ENCODE measurements at places on chromosomes 2 and 18.
A peak's percentile ranks its signal among the peaks of the same experiment; 100 is the strongest.

DNA sequence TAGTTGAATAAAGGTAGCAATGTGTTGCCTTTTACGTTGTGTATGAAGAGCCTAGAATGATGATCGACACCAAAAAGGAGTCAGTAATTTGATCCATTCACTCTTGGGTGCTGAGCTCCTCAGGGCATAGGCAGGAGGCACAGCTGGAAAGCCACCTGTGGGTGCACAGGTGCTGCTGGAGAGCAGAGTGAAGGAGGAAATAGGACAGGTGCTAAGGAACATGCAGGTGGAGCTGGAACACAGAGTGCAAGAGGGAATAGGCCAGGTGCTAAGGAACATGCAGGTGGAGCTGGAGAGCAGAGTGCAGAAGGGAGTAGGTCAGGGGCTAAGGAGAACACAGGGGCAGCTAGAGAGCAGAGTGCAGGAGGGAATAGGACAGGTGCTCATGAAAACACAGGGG lies 86.1 kb downstream of the SH3YL1 start:
- H3K4me1 ChIP-seq: peaks cover 60% of the 10 kb centered on the region
- peaks cover 2% of the 10 kb centered on the region for H3K27me3 ChIP-seq
- DNase-seq: no peak
- peak overlapping the region; percentile 78 for H3K27ac ChIP-seq

DNA sequence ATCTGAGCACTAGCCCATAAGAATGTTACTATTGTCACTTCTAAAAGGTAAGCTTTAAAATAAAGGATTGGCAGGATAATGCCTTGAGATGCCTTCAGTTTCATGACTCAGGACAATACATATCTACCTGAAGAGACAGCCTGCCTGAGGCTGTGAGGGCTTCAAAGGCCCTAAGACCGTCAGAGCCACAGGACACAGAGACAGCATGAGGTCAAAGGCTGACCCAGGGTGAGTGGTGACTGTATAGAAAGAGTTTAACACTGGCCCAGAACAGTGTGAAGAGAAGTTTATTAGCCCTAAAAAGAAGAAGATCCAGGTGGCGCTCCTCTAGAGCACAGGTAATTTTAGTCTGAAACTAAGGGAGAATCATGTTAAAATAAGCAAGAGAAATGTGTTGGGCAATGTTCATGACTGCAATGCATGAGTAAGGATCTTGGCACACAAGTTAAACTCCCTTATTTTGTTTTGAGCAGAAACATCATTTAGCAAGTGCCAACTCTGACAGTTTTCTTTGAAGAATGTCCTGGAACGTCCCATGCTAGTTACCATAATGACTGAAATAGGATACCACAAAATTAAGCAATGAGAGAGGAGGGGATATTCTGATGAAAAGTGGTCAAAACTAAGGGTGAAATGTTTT lies 78.1 kb upstream of the FAM110C start:
- H3K27ac ChIP-seq: no peak overlapping the region
- no peak overlapping the region for H3K4me3 ChIP-seq
- H3K36me3 ChIP-seq: no peaks in the 10 kb centered on the region
- H3K27me3 ChIP-seq: no peaks in the 10 kb centered on the region

GRCh38 chr18:23939896-23940295 lies 74.7 kb upstream of the TTC39C start:
- peaks cover 35% of the 10 kb centered on the region for H3K4me1 ChIP-seq
- no peak for DNase-seq
- peaks cover 2% of the 10 kb centered on the region for H3K27me3 ChIP-seq
- H3K4me3 ChIP-seq: no peak overlapping the region
- H3K36me3 ChIP-seq: no peaks in the 10 kb centered on the region

DNA sequence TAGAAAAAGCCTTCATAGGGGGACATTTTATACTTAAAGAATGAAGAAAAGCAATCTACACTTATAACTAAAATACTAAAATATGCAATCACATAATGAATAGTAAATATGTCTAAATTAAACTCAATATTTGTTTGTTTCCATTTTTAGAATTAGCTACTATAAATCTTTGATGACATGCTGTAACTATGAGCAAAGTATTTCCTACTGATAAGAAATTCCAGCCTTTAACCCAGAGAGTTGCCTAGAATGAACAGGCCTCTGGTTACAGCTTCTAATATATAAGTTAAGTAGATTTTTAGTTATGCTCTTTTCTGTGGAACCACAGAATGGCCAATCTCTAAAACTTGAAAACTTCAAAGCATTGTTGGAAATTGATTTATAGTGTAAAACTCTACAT lies 1465.6 kb upstream of the ZEB2 start:
- no peak for DNase-seq
- H3K27ac ChIP-seq: no peak overlapping the region
- no peaks in the 10 kb centered on the region for H3K4me1 ChIP-seq
- no peaks in the 10 kb centered on the region for H3K27me3 ChIP-seq
- H3K4me3 ChIP-seq: no peak overlapping the region

GRCh38 chr2:101832114-101832513 lies 134.6 kb downstream of the MAP4K4 start:
- DNase-seq: no peak
- no peaks in the 10 kb centered on the region for H3K27me3 ChIP-seq
- peaks cover 37% of the 10 kb centered on the region for H3K4me1 ChIP-seq
- peaks cover 29% of the 10 kb centered on the region for H3K36me3 ChIP-seq

- peaks cover 5% of the 10 kb centered on the region for H3K27me3 ChIP-seq
- H3K36me3 ChIP-seq: no peaks in the 10 kb centered on the region
- H3K4me1 ChIP-seq: peaks cover 7% of the 10 kb centered on the region
- no peak overlapping the region for H3K4me3 ChIP-seq
- H3K27ac ChIP-seq: no peak overlapping the region
Observed at GRCh38 chr2:151192681-151193080, 69.0 kb downstream of the RBM43 start.

- DNase-seq: no peak
- no peaks in the 10 kb centered on the region for H3K36me3 ChIP-seq
- peaks cover 2% of the 10 kb centered on the region for H3K27me3 ChIP-seq
- peaks cover 5% of the 10 kb centered on the region for H3K4me1 ChIP-seq
Observed at GRCh38 chr2:30113617-30114293, 33.1 kb upstream of the YPEL5 start.

- no peak overlapping the region for H3K4me3 ChIP-seq
- H3K4me1 ChIP-seq: peaks cover 12% of the 10 kb centered on the region
- no peak overlapping the region for H3K27ac ChIP-seq
- no peaks in the 10 kb centered on the region for H3K36me3 ChIP-seq
- no peak for DNase-seq
Observed at GRCh38 chr2:85130407-85130806, 2.8 kb upstream of the TCF7L1 start.

DNA sequence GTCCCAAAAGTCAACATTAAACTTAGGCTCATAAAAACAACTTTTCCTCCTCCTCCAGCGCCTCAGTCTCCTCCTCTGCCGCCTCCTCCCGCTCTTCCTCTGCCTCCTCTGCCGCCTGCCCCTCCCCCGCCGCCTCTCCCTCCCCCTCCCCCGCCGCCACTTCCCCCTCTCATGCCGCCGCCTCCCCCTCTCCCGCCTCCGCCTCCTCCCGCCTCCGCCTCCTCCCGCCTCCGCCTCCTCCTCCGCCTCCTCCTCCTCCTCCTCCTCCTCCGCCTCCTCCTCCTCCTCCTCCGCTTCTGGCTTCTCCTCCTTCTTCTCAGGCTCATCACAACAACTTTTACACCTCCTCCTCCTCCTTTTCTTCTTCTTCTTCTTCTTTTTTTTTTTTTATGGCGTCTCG lies 599.9 kb downstream of the TMEM182 start:
- no peaks in the 10 kb centered on the region for H3K36me3 ChIP-seq
- H3K27ac ChIP-seq: no peak overlapping the region
- H3K4me1 ChIP-seq: no peaks in the 10 kb centered on the region
- no peak overlapping the region for H3K4me3 ChIP-seq

GRCh38 chr18:47100212-47100831 lies 50.0 kb downstream of the HDHD2 start:
- no peak overlapping the region for H3K4me3 ChIP-seq
- no peaks in the 10 kb centered on the region for H3K27me3 ChIP-seq
- peak; percentile 46 for DNase-seq
- H3K36me3 ChIP-seq: no peaks in the 10 kb centered on the region

- H3K27me3 ChIP-seq: no peaks in the 10 kb centered on the region
- no peak for DNase-seq
- no peak overlapping the region for H3K27ac ChIP-seq
- H3K36me3 ChIP-seq: no peaks in the 10 kb centered on the region
Observed at GRCh38 chr2:187547353-187547979, 6.8 kb downstream of the TFPI start.

DNA sequence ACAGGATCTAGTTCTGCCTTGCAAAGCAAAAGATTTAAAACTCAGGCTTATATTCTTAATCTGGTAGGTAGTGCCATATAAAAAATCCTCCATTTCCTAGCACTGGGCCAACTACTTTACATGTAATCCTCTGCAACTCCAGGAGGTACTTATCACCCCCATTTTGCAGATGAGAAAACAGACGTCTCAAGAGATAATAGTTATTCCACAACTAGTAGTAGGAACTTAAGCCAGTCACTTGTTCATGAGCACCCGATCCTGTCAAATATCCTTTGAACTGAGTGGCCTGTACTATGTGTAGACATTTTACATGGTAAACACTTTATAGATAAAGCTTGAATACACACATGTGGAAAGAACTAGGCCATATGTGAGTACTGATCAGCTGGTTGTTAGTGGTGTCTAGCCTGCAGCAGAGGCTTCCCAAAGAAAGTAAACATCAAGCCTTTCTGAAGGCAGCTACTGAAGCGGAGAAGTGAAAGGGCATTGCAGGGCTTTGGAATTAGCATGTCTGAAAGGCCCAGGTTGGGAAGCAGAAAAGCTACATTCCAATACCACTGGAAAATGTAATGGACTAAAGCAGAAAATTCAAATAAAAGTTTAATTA lies 48.0 kb downstream of the NAB1 start:
- no peaks in the 10 kb centered on the region for H3K27me3 ChIP-seq
- no peak overlapping the region for H3K4me3 ChIP-seq
- no peak for DNase-seq
- peaks cover 31% of the 10 kb centered on the region for H3K4me1 ChIP-seq

- H3K4me1 ChIP-seq: no peaks in the 10 kb centered on the region
- DNase-seq: no peak
- H3K4me3 ChIP-seq: no peak overlapping the region
- H3K27ac ChIP-seq: no peak overlapping the region
- H3K36me3 ChIP-seq: no peaks in the 10 kb centered on the region
Observed at GRCh38 chr18:72460210-72460680, 83.9 kb downstream of the CBLN2 start.

- no peaks in the 10 kb centered on the region for H3K36me3 ChIP-seq
- no peak overlapping the region for H3K27ac ChIP-seq
- H3K4me1 ChIP-seq: no peaks in the 10 kb centered on the region
- no peaks in the 10 kb centered on the region for H3K27me3 ChIP-seq
Observed at GRCh38 chr2:71683070-71683469, 229.7 kb downstream of the DYSF start.

- no peak overlapping the region for H3K27ac ChIP-seq
- DNase-seq: no peak
- H3K4me3 ChIP-seq: no peak overlapping the region
- peaks cover 20% of the 10 kb centered on the region for H3K4me1 ChIP-seq
- peaks cover 32% of the 10 kb centered on the region for H3K27me3 ChIP-seq
Observed at GRCh38 chr2:72921088-72921851, 4.0 kb downstream of the EMX1 start.
